ENCODE measurements at places on chromosomes 6 and 20. TPM values are rescaled to one million over a fixed set of nuclear protein-coding genes. Genes with fewer than 3 reads are reported as not detected.

LY6G5C gene
- 1.6 TPM for total RNA-seq

ANKEF1 gene
- 6.4 TPM for total RNA-seq

CRISP2 gene
- total RNA-seq, result 0.22 TPM

RBBP8NL gene
- 0.66 TPM for total RNA-seq

TIAM2 gene
- total RNA-seq, result 2.0 TPM

ABHD16B gene
- total RNA-seq, result not detected

FAM83C gene
- not detected for total RNA-seq

GRCh38 chr20:50527068-50527605 is 17.0 kb downstream of the PTPN1 start:
- H3K4me1 ChIP-seq, result no peaks in the 10 kb centered on the region
- H3K27me3 ChIP-seq, result no peaks in the 10 kb centered on the region
- H3K4me3 ChIP-seq, result no peak overlapping the region
- H3K27ac ChIP-seq, result no peak overlapping the region
- H3K36me3 ChIP-seq, result no peaks in the 10 kb centered on the region

DNA sequence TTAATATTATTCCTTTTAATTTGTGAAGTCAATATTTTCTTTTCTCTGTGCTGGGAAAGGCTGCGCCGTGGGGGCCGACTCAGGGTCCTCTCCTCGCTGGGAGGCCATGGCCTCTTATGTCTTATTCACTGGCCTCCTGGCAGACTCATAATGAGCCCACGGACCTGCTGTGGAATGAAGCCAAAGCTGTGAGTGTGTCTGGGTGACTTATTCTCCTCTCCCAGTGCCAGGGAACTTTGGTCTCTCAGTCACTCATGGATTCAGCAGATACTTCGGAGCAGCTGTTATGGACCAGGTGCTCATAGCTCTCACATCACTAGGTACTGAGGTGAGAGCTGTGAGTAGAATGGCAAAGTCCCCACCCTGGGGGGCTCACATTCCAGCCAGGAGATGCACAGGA is 297.6 kb downstream of the CDH26 start:
- no peak overlapping the region for H3K4me3 ChIP-seq
- no peak overlapping the region for H3K27ac ChIP-seq
- DNase-seq, result no peak
- H3K27me3 ChIP-seq, result no peaks in the 10 kb centered on the region
- no peaks in the 10 kb centered on the region for H3K36me3 ChIP-seq

GRCh38 chr20:21496452-21496851 is 17.4 kb downstream of the NKX2-2 start:
- H3K27me3 ChIP-seq, result no peaks in the 10 kb centered on the region
- no peak overlapping the region for H3K27ac ChIP-seq
- no peak for DNase-seq
- H3K36me3 ChIP-seq, result no peaks in the 10 kb centered on the region

- no peak for DNase-seq
- no peaks in the 10 kb centered on the region for H3K36me3 ChIP-seq
- no peaks in the 10 kb centered on the region for H3K4me1 ChIP-seq
- no peak overlapping the region for H3K4me3 ChIP-seq
These were observed 283.7 kb downstream of the BTBD3 start for GRCh38 chr20:12201289-12201991.

DNA sequence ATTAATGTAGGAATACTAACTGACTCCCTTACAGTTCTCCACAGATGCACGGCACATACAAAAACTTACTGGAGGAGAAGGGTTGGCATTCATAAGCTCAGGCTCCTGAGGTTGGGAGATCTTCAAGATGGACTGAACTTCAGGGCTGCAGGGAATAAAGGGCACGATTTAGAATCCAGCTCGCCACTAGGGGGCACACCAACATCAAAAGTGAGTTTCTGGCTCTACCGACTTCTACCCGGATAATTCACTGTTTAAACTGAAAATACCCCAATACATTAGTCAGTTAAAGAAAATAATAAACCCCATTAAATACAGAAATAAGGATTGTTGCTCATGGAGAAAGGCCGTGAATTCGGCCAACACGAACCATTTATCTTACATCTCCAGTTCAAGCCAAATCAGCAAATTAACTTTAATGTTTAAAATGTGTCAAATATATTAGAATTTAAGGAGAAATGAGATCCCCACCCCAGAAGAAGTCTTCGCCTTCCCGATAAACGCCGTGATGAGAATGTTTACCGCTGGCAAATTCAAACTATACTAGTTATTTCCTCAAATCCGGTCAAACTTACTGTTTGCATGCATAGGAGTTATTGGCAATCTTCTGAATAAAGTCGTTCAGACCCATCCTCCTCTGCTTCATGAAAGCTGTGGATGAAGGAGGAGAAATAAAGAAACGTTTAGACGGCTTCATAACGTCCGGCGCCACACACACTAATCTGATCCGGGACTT is 121.7 kb upstream of the SLC2A12 start:
- peak overlapping the region; percentile 69 for H3K4me3 ChIP-seq
- peak; percentile 77 for DNase-seq
- peaks cover 18% of the 10 kb centered on the region for H3K4me1 ChIP-seq
- H3K27me3 ChIP-seq, result no peaks in the 10 kb centered on the region

DNA sequence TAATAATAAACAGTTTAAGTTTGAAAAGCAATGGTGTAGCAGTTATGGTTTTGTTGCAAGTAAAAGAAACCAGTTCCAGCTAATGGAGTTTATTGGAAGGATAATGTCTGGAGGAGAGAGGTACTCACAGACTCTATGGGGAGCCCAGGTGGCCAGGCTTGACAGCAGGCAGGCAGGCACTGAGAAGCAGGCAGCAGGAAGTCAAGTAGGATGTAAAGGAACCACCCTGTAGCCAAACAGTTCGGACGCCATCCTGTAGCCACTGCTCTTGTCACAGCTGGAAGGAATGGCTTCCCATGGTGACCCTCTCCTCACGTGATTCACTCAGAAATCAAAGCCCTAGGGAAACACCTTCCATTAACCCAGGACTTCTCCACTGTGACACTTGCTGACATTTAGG is 96.7 kb upstream of the MC3R start:
- no peaks in the 10 kb centered on the region for H3K27me3 ChIP-seq
- H3K36me3 ChIP-seq, result no peaks in the 10 kb centered on the region
- DNase-seq, result no peak
- no peaks in the 10 kb centered on the region for H3K4me1 ChIP-seq
- no peak overlapping the region for H3K4me3 ChIP-seq

- peak overlapping the region; percentile 93 for H3K4me3 ChIP-seq
- no peak for DNase-seq
- H3K27me3 ChIP-seq, result no peaks in the 10 kb centered on the region
- peak overlapping the region; percentile 81 for H3K27ac ChIP-seq
- H3K36me3 ChIP-seq, result peaks cover 36% of the 10 kb centered on the region
These were observed 886 bp downstream of the ROMO1 start for GRCh38 chr20:35699957-35700624.

GRCh38 chr6:46015119-46015968 is at the start of gene CLIC5:
TSS of gene CLIC5 (minus strand) at chr6:46015860. CDS start at chr6:46015542, 318 bp downstream.
- H3K27me3 ChIP-seq, result no peaks in the 10 kb centered on the region
- peak; percentile 26 for DNase-seq
- peak within 1 kb of the TSS; percentile 29 for H3K27ac ChIP-seq
- peak within 1 kb of the TSS; percentile 64 for H3K4me3 ChIP-seq
- no peaks in the 10 kb centered on the region for H3K36me3 ChIP-seq

GRCh38 chr6:93735099-93735498 is 315.7 kb upstream of the EPHA7 start:
- H3K4me3 ChIP-seq, result no peak overlapping the region
- H3K27me3 ChIP-seq, result no peaks in the 10 kb centered on the region
- no peaks in the 10 kb centered on the region for H3K36me3 ChIP-seq
- no peak for DNase-seq
- no peaks in the 10 kb centered on the region for H3K4me1 ChIP-seq

DNA sequence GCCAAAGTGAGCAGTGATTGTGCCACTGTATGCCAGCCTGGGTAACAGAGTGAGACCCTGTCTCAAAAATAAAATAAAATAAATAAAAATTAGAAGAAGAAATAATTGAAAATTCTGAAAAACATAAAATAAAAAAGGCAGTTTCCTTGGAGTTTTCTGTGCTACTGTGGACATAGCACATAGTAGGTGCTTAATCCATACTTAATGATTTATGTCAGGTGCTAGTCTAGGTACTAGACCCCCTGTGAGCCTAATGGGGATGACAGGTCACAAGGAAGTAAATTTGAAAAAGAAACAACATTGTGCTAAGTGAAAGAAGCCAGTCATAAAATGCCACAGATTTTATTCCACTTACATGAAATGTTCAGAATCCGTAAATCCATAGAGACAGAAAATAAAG is 9.2 kb upstream of the SLC9A8 start:
- H3K4me3 ChIP-seq, result no peak overlapping the region
- no peaks in the 10 kb centered on the region for H3K4me1 ChIP-seq
- no peaks in the 10 kb centered on the region for H3K36me3 ChIP-seq
- no peak for DNase-seq

DNA sequence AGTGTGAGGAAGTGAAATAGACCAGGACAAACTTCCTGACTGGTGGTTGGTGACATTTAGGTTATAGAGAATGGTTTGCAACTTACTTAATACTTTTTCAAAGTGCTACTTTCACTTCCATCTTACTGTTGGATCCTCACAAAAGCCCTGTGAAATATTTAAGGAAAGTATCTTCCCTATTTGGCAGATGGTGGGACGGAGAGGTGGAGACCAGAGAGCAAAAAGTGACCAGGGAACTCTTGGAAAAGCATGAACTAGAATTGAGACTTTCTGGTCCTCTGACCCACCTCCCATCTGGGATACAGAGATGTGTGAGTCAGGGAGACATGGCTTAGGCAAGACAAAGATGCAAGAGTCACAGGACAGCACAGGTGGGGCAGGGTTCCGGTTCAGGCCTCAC is 3.0 kb downstream of the TRIM10 start:
- H3K27me3 ChIP-seq, result no peaks in the 10 kb centered on the region
- H3K4me3 ChIP-seq, result no peak overlapping the region
- no peaks in the 10 kb centered on the region for H3K4me1 ChIP-seq
- no peak overlapping the region for H3K27ac ChIP-seq
- no peak for DNase-seq

DNA sequence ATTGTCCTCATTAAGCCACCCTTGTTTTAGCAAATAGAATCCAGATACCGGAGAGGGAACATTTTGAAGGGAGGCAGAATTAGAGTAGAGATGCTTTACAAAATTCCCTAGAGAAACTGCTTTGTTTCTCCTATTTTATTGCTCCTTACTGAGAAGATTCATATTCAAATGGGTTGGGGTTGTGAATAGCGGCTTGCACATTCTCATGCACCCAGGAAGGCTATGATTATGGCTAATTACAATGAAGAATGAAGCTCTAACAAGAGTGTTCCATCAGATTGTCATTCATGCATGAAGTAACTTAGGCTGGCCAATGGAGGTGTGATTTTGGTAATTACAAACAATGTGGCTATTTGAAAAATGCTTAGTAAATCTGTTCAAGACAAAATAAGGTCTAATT is 129.6 kb downstream of the PACRG start:
- no peak overlapping the region for H3K4me3 ChIP-seq
- H3K27ac ChIP-seq, result peak overlapping the region; percentile 42
- DNase-seq, result no peak
- no peaks in the 10 kb centered on the region for H3K27me3 ChIP-seq
- H3K4me1 ChIP-seq, result peaks cover 15% of the 10 kb centered on the region

- H3K27ac ChIP-seq, result no peak overlapping the region
- no peak overlapping the region for H3K4me3 ChIP-seq
- no peak for DNase-seq
- H3K27me3 ChIP-seq, result no peaks in the 10 kb centered on the region
- H3K4me1 ChIP-seq, result peaks cover 5% of the 10 kb centered on the region
These were observed 51.5 kb upstream of the SMIM29 start for GRCh38 chr6:34300332-34300751.

GRCh38 chr6:163457637-163458561 is 43.4 kb downstream of the QKI start:
- H3K4me1 ChIP-seq, result peaks cover 24% of the 10 kb centered on the region
- no peaks in the 10 kb centered on the region for H3K27me3 ChIP-seq
- H3K36me3 ChIP-seq, result no peaks in the 10 kb centered on the region
- no peak overlapping the region for H3K27ac ChIP-seq
- DNase-seq, result no peak

DNA sequence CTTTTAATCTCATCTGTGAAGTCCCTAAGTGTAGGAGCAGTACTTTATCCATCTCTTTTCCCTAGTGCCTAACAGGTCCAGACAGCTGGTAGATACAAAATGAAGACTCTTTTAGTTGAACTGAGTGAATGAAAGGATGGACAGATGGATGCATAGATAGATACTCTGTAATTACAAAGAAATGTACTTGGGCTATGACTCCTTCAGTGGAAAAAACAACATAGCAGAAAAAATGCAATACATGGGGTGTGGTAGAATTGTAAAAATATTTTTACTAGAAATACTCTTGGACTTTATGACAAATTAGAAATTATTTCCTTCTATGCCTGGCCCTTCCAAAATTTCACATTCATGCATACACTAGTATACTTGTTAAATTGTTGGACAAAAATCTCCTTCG is 29.3 kb downstream of the KCNQ5 start:
- no peak overlapping the region for H3K4me3 ChIP-seq
- no peak overlapping the region for H3K27ac ChIP-seq
- H3K4me1 ChIP-seq, result no peaks in the 10 kb centered on the region

GRCh38 chr6:104957301-104958177 is 632 bp downstream of the LIN28B start:
- peaks cover 37% of the 10 kb centered on the region for H3K27me3 ChIP-seq
- no peaks in the 10 kb centered on the region for H3K36me3 ChIP-seq
- no peak overlapping the region for H3K4me3 ChIP-seq

DNA sequence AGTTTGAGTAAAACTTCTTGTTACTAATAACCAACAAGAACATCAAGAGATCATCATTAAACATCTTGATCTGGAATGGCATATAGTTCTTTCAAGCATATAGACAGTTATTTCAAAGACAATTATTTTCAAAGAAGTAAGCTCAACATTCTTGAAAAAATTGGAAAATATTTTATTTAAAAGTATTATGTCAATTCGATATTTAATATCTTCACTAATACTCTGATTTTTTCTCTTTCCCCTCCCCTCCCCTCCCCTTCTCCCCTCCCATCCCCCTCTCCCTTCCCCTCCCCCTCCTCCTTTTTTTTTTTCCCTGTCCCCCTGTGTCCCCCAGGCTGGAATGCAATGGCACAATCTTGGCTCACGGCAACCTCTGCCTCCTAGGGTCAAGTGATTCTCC is 82.8 kb downstream of the SASH1 start:
- H3K27me3 ChIP-seq, result no peaks in the 10 kb centered on the region
- no peak for DNase-seq
- H3K36me3 ChIP-seq, result no peaks in the 10 kb centered on the region

GRCh38 chr6:44094403-44095242 is 32.6 kb downstream of the MRPL14 start:
- DNase-seq, result no peak
- no peak overlapping the region for H3K27ac ChIP-seq
- H3K4me3 ChIP-seq, result no peak overlapping the region
- no peaks in the 10 kb centered on the region for H3K27me3 ChIP-seq
- H3K4me1 ChIP-seq, result no peaks in the 10 kb centered on the region
- H3K36me3 ChIP-seq, result no peaks in the 10 kb centered on the region

DNA sequence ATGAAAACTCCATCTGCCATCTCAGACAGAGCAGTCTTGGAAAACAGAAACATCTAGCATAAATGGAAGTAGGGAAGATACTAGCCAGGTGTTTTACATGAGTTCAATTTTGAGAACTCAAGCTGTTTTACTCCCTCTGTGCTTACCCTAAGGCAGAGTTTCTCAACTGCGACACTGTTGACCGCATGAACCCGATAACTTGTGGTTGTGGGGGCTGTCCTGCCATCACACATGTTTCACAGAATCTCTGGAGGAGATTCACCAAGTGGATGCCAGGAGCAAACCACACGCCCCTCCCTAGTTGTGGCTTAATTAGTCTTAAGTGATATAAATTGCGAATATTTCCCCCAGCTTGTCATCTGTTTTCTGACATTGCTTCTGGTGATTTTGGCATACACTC is 2.3 kb upstream of the SERPINB6 start:
- no peaks in the 10 kb centered on the region for H3K36me3 ChIP-seq
- peaks cover 8% of the 10 kb centered on the region for H3K4me1 ChIP-seq
- no peaks in the 10 kb centered on the region for H3K27me3 ChIP-seq
- no peak for DNase-seq
- no peak overlapping the region for H3K4me3 ChIP-seq
